ENCODE measurements at places on chromosomes 11 and 22.

GRCh38 chr11:123308077-123308476, 113.0 kb upstream of the CLMP start:
- peak; percentile 100 for DNase-seq

DNA sequence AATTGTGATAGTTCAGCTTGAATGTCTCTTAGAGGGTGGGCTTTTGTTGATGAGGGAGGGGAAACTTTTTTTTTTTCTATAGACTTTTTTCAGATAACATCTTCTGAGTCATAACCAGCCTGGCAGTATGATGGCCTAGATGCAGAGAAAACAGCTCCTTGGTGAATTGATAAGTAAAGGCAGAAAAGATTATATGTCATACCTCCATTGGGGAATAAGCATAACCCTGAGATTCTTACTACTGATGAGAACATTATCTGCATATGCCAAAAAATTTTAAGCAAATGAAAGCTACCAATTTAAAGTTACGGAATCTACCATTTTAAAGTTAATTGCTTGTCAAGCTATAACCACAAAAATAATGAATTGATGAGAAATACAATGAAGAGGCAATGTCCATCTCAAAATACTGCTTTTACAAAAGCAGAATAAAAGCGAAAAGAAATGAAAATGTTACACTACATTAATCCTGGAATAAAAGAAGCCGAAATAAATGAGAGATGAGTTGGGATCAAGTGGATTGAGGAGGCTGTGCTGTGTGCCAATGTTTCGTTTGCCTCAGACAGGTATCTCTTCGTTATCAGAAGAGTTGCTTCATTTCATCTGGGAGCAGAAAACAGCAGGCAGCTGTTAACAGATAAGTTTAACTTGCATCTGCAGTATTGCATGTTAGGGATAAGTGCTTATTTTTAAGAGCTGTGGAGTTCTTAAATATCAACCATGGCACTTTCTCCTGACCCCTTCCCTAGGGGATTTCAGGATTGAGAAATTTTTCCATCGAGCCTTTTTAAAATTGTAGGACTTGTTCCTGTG, 3.9 kb downstream of the MALAT1 start:
- DNase-seq: peak; percentile 26

GRCh38 chr22:36797911-36798673, 18.7 kb downstream of the PVALB start:
- no peak for DNase-seq

DNA sequence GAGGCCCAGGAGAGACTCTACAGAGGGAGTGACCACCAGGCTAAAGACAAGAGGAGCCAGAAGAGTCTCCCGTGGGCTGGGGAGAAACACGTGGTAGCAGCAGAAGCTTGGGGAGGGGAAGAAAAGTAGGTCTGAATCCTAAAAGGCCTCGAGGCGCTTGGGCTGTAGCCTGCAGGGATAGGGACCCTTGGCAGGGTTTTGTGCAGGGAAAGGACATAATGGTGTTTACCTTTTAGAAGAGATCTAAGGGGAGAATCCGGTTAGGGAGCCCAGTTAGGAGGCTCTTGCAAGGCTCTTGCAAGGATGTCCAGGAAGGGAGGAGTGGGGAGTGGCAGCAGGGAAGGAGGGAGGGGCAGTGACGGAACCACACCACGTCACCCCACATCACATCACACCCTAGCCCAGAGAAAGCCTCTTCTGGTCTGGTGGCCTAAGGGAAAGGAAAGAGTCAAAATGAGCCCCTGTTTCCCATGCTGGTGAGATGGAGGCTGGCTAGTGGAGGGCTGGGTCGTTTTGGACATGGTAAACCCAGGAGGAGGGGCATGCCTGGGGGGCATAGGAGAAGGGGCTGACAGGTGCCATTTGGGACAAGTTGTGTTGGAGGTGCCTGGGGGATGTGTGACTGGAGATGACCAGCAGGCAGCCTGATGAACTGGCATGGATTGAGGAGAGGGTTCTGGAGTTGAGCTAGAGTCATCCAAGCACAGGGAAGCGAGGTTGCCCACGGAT, 6.2 kb upstream of the FAM83F start:
- no peak for DNase-seq

- no peak for DNase-seq
Measured at GRCh38 chr11:108216988-108217387, 5.5 kb downstream of the NPAT start.

DNA sequence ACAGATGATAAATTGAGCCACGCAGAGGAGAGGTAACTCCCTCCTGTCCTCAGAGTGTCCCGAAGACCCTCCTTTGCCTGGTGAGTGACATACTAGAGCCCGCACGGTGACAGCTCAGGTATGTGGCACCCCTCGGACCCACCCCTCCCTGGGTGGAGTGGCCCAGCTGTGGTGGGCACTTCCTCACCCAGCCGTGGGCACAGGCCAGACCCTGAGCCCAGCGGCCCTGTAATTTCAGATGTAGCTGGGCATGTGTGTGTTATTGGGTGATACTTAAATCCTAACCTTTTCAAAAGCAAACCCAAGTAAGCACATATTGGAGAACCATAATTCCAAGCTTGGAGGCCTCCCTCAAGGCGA, 93.2 kb downstream of the WNT7B start:
- DNase-seq: no peak

DNA sequence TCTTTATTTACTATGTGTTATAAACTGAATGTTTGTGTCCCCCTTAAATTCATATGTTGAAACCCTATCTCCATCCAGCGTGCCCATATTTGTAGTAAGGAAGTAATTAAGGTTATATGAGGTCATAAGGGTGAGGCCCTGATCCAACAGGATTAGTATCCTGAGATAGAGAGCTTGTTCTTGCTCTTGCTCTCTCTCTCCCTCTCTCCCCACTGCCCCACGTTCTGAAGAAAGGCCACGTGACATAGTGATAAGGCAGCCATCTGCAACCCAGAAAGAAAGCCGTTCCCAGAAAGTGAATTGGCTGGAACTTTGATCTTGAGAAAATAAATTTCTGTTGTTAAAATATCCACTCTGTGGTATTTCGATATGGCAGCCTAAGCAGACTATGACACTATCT, 212.5 kb downstream of the SWAP70 start:
- no peak for DNase-seq

DNA sequence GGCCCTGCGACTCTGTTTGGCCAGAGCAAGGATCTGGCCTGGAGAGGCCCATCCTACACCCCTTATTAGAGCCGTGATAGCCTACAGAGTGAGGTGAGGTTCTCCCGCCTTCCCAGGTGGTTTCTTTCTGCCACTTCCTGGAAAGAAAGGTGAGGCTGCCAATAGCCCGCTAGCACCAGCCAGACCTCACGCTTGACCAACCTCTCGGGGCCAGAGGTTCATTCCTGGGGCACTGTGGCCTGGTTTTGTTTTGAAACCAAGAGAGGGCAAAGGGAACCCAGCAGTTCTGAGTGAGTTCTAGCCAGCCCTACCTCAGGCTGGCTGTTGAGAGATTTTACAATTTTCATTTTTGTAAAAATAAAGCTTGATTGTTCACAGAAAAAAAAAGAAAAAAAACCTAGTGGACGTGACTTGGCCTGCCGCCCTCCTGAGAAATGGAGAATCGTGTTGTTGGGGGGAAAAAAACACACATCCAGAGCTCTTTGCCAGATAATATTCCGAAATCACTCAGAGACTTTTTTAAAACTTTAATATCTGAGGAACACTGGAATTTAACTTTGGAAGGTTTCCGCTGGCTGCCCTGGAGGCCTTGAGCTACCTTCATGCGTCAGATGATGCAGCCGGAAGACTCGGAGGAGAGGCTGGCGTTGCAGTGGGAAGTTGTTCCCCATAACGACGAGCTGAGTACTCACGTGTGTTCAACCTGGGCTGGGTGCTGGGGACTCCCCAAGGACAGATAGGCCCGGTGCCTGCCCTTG, 84.5 kb downstream of the BCR start:
- no peak for DNase-seq

GRCh38 chr22:19082101-19082500, 40.1 kb downstream of the DGCR2 start:
- DNase-seq: peak; percentile 18

DNA sequence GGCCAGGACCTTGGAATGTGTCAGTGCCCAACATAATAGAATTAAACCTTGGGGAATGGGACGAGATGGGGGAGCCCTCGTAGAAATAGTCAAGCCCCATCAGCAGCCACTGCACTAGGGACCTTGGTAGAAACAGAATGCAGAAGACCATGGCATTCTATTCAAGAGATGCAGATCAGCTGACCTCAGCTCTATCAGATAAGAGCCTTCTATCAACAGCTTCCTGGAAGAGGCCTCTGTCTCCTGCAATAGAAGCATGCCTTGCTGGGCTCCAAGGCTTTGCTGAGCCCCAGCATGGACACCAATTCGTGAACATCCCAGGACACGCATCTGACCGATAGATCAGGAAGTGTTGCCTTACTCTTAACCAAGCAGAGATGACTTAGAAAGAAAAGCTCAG, 27.5 kb upstream of the FLI1 start:
- DNase-seq: no peak

GRCh38 chr11:11117730-11118129, 235.3 kb downstream of the CSNK2A3 start:
- DNase-seq: no peak

DNA sequence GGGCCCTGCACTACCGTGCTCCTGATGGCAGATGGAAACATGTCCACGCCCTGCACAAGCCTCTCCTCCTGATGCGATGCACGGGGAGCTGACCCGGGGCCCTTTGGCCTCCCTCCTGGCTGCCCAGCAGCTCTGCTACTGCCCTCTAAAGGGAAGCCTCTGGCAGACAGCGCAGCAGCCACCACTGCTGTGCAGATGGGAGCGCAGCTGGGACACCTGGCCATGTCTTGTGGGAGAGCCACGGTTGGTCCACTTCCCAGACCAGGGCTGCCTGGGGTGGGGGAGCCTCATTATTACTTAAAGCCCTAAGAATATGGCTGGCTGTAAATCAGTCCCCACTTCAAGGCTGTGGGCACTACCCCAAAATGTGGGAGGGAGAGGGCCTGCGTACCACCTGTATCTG, 38.3 kb downstream of the TBX1 start:
- DNase-seq: no peak

DNA sequence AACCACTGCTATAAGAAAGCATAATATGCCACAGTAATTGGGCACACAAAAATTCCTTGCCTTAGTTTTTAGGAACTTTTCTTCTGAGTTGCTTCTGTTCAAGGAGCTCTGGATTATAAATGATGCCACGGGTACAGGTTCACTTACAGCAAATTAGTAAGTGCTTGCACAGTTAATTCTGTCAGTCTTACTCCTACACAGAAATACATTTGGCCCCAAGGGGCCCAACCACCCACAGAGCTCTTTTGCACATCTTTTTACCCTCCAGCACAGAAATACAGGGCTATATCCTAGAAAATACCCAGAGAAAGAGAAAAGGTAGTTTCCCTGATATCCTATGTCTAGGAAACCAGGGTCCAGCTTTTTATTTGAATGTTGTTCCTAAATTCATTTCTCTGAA, 86.6 kb upstream of the CHRM4 start:
- DNase-seq: no peak

DNA sequence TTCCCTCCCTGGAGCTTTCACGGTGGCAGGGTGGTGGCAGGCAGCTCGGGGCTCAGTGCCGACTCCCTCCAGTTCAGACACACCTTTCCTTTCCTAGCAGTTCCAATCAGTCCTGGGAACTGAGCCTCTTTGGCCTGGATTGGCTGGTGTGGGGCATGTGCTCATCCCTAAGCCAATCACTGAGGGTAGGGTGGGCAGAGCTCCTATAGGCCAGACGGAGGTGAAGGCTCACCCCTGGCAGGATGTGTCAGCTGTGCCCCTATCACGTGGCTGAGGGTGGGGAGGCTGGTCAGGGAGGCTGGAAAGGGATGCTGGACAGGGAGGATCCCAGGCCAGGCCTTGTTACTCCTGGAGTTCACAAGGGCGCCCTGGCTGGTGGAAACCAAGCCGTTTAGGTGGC, 40.2 kb downstream of the CACNA1I start:
- DNase-seq: no peak

DNA sequence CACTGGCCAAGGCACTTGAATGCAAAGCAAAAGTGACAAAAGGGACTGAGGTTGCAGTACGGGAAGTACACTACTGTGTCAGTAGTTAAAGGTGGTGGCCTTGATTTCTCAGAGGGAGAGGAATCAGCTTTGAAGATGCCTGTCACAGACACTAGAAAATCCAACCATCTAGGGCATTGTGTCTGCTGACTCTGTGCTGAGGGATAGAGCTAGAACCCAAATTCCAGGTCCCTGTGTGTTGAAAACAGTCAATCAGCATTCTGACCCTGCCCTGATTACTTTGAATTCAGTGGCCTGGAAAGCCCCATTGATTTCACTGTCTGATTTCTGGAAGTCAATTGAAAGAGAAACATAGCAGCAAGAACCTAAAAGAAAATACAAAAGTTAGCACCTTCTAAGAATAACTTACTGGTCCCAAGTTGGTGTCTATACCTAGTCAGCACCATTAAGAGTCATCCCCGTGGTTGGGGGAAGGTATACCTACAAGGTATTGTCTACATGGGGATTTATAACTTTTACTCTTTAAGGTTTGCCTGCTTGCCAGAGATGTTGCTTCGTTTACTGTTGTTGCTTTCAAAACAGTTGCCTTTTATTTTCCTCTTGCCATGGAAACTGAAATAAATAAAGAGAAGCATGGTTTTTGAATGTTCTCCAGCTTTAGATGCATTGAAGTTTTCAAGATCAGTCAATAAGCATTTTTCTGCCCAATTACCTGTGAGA, 97.3 kb downstream of the PDHX start:
- DNase-seq: no peak

- DNase-seq: no peak
Measured at GRCh38 chr11:71481101-71481960, 28.3 kb downstream of the NADSYN1 start.

DNA sequence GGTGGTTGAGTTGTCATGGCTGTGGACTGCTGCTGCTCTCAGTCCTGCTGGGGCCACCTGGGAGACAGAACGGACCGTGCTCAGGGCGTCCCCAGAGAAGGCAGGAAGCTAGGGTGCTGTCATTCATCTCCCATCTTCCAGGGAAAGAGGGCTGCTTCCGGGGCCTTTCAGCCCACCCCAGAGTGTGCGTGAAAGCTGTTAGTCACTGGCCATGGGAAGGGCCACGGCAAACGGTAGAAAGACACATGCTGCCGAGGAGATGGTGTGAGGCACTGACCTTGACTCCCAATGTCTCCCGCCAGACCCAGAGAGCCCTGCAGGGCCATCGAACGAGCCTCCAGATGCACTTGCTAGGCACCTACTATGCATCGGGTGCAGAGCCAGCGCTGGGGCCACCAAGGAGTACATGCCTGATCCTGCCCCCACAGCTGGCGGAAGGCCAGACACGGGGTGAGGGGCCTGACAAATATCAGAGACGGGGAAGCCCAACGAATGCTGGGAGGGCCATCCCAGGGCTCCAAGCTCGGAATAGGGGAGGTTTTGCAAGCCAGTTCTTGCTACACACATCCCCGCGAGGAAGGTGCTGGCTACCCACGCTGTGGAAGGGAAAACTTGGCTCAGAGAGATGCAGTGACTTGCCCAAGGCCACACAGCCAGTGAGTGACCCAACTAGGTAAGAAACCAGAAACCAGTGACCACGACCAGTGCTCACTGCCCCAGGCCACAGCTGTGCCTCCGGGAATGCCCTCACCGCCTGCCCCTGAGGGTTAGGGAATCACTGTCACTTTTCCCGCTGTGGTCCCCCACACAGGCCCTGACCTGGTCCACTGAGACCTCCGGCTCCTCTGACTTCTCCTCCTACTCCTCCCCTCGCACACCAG, 10.1 kb downstream of the RAC2 start:
- DNase-seq: no peak
